IMR-90 (cell line): ENCODE measurements at places on chromosomes 6 and 20. TPM values are rescaled to one million over a fixed set of nuclear protein-coding genes. Genes with fewer than 3 reads are reported as not detected.

DNA sequence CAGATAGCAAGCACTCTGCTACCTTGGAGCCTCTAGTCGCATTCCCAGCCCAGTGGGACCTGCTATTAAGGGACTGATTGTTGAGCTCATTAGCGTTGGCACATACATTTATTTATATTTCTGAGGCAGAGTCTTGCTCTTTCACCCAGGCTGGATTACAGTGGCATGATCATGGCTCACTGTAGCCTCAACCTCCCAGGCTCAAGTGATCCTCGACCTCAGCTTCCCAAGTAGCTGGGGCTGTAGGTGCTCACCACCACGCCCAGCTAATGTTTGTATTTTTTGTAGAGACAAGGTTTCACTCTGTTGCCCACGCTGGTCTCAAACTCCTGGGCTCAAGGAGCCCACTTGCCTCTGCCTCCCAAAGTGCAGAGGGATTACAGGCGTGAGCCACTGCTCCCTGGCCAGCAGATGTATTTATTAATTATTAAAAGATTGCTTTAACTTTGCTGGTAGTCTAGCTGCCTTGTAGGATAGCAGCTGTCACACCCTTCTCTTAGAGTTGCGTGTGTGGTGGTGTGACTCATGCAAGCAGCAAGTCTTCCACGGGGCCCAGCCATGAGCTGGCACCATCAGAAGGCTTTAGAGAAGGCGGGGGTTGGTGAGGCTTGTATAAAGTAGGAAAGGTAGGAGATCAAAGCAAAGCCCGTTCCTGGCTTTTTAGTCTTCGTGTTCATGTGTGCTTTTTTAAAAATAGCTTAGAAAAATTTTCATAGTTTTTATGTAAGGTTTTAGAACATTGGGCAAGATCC lies 16.5 kb downstream of the ACTR5 start:
- no peaks in the 10 kb centered on the region for H3K27me3 ChIP-seq
- H3K4me1 ChIP-seq = peaks cover 6% of the 10 kb centered on the region
- H3K27ac ChIP-seq = no peak overlapping the region

- H3K36me3 ChIP-seq = no peaks in the 10 kb centered on the region
- H3K4me1 ChIP-seq = peaks cover 5% of the 10 kb centered on the region
- DNase-seq = peak; percentile 43
- no peak overlapping the region for H3K4me3 ChIP-seq
Observed at GRCh38 chr20:23659989-23660837, 22.5 kb upstream of the CST3 start.

GRCh38 chr20:48658198-48658476 lies 169.7 kb downstream of the PREX1 start:
- no peak overlapping the region for H3K4me3 ChIP-seq
- H3K27me3 ChIP-seq = 0 out of 2 replicates have a peak, but pooled peaks cover 2% of the 10 kb centered on the region
- H3K36me3 ChIP-seq = no peaks in the 10 kb centered on the region
- H3K27ac ChIP-seq = no peak overlapping the region

- H3K27ac ChIP-seq = no peak overlapping the region
- H3K4me1 ChIP-seq = no peaks in the 10 kb centered on the region
- DNase-seq = no peak
- peaks cover 14% of the 10 kb centered on the region for H3K27me3 ChIP-seq
- no peaks in the 10 kb centered on the region for H3K36me3 ChIP-seq
Observed at GRCh38 chr6:100134297-100134696, 140.3 kb upstream of the MCHR2 start.

DNA sequence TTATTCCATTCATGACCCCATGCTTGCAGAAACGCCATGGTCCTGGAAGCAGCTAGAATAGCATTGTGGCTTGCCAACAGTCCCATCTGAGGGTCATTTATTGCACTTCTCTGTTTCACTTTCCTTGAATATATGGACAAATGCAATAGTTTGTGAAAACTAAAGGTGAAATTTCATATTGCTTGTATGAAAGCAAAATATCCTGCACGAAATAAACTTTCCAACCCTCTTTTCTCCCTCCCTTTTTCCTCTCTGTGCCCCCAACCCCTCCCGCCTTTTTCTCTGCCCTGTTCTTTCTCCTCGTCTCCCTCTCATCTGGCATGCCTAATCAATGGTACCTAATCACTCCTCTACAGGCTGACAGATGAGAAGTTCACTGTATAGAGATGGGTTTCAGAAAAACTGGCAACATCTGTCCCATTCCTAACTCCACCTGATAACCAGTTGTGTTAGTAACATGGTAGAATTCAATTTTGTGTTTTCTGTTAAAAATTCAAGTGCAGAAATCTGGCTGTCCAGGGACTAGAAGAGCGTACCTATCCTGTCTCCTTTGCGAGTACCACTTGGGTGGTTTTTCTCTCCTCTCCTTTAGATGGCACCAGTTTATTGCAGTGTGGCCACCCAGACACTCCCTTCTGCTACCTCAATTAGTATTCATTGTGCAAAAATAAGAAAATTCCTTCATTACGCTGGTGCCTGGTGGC lies 198.6 kb downstream of the FOXA2 start:
- no peak for DNase-seq
- no peak overlapping the region for H3K27ac ChIP-seq
- no peaks in the 10 kb centered on the region for H3K4me1 ChIP-seq
- H3K36me3 ChIP-seq = no peaks in the 10 kb centered on the region
- no peak overlapping the region for H3K4me3 ChIP-seq

DNA sequence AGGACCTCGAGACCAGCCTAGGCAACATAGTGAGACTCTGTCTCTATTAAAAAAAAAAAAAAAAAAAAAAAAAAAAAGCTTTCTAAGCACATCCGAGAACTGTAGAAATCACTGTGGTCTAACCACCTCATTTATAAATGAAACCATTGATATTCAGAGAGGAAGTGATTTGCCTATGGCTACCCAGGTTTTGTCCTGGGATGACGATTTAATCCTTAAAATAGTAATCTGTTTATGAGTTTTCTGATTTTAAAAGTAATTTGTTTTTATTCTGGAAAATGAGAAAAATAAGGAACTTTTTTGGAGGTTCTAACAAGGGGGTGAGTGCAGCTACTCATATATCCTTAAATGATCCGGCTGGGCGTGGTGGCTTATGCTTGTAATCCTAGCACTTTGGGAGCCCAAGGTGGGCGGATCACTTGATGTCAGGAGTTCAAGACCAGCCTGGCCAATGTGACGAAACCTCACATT lies 6.5 kb upstream of the BTN3A2 start:
- H3K4me3 ChIP-seq = no peak overlapping the region
- no peaks in the 10 kb centered on the region for H3K27me3 ChIP-seq
- no peaks in the 10 kb centered on the region for H3K36me3 ChIP-seq
- H3K4me1 ChIP-seq = peaks cover 3% of the 10 kb centered on the region; the same call in 1 of the 2 replicates
- DNase-seq = no peak

- no peaks in the 10 kb centered on the region for H3K27me3 ChIP-seq
- H3K27ac ChIP-seq = no peak overlapping the region
- peaks cover 15% of the 10 kb centered on the region for H3K4me1 ChIP-seq
- no peak overlapping the region for H3K4me3 ChIP-seq
Observed at GRCh38 chr20:63689046-63690002, 7.1 kb upstream of the TNFRSF6B start.

The CRIP3 gene
- total RNA-seq = not detected in 2 replicates

The KCNK5 gene
- not detected in 2 replicates for total RNA-seq

The FAM162B gene
- total RNA-seq = 3.2 and 3.6 TPM in 2 replicates

The TMC2 gene
- total RNA-seq = not detected in 2 replicates

The SLC22A16 gene
- not detected in 2 replicates for total RNA-seq

The SFTA2 gene
- not detected in 2 replicates for total RNA-seq

The NRSN1 gene
- total RNA-seq = not detected in 2 replicates
